CD4-positive, alpha-beta T cell (primary cell): ENCODE measurements at places on chromosomes 4 and X.

DNA sequence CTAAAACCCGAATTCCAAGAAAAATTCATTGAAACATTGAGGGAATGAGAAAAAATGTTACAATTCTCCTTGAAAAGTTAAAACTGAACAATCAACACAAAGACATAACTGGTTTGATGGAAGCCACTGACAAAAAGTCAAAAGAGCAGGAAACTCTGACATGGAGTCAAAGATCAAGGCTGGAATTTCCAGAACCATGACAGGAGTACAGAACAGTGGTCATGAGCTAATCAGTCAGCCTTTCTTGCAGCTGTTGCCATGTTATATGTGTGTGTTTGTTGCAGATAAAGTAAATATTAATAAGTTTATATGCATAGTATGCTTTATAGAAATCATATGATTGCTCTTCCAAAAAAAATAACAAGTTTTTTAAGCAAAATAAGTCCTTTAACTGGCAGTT is 184.7 kb upstream of the HCCS start:
- no peak for DNase-seq

DNA sequence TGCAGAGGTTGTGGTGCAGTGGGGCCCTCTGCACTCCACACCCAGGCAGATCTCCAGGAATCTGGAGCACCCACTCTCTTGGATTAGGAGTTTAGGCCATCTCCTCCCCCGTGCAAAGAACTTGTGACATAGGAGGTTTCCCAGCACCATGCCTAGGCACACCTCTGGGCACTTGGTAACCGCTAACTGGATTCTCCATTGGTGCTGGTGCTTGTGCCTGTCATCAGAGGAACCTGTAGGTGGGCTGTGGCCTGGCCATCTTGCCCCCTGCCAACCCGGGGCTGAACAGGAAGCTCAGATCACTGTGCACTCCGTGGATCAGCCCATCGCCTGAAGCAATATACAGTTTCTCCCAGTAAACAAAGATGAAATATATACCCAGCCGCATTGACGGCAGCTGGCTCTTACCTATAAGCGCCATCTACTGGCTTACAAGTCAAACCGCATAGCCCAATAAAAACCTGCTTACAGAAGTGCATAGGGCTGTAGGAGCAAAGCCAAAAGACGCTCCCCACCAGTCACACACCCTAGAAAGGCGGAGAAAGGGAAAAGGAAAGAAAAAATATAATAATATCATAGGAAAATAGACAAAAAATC is 19.1 kb upstream of the TEX13B start:
- peak; percentile 25 for DNase-seq

- DNase-seq = no peak
Measured at GRCh38 chr4:86640469-86640868, 46.4 kb downstream of the PTPN13 start.

DNA sequence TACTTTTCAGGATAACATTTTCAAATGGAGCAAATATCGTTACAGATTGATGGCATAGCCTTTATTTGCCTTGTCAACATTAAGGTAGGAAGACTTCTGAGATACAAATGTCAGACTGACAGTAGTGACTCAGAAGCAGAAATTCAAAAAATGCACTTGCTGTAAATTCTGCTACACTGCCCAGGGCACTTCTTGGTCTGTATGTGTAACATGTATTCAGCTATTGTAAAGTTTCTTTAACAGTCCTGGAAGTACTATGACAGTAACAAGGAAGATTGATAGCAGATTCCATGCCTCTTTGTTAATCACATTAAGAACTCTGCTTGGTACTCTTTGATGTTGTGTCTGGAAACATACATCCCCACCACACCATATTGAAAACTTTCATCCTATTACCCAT is 69.6 kb upstream of the PCDH18 start:
- DNase-seq = no peak

DNA sequence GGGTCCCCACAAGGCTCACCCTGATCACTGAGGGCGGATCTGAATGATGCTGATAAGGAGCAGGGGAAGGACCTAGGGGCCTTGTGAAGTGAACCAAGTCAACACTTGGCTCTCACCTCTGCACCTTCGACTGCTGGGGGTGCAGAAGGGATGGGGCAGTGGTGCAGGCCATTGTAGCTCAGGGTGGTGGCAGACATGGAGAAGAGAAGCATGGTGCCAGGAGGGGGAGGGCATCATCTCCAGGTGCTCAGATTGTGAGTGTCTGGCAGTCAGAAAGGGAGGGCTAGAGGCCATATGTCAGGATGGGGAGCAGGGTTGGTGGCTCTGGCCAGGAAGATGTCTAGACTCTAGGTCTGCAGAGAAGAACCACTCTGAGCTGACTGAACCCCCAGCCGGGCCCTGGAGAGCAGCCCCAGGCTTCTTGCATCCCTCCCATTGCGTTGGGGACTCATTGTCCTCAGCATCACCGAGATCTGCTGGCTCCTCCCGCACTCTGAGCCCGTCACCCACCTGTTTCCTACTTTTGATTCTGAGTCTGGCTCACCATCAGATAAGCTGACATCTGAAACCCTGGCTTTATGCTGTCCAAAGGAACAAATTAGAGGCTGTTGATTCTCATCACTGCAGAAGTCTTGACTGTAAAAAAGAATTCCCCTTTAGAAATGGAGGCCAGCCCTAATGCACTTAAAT is 3.8 kb downstream of the APLN start:
- no peak for DNase-seq

DNA sequence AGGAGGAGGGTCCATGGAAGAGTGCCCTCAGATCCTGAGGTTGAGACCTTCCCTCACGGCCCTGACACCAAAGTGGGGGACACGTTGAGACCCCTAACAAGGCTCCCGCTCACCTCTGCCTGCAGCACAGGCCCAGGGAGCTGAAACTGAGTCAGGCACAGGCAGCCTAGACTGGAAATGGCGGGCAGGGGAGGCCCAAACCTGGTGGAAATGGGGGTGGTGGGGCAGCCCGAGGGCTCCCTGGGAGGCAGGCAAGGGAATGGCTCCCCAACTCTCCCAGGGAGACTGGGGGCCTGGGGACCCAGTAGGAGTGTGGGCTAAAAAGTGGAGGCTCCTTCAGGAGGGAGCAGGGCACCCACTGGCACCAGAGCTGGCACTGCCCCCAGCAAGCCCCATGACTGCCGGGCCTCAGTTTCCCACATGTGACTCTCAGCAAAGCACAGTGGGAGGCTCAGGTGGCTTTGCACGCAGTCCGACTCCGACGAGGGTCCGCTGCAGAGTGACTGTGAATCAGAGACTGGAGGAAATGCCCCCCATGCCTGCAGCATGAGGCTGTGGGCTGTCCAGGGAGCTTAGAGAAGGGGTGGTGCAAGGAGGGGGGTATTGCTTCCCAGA is 5.9 kb downstream of the NKX1-1 start:
- no peak for DNase-seq
